ENCODE measurements at places on chromosomes 3 and 15. TPM values are rescaled to one million over a fixed set of nuclear protein-coding genes. Genes with fewer than 3 reads are reported as not detected.

DNA sequence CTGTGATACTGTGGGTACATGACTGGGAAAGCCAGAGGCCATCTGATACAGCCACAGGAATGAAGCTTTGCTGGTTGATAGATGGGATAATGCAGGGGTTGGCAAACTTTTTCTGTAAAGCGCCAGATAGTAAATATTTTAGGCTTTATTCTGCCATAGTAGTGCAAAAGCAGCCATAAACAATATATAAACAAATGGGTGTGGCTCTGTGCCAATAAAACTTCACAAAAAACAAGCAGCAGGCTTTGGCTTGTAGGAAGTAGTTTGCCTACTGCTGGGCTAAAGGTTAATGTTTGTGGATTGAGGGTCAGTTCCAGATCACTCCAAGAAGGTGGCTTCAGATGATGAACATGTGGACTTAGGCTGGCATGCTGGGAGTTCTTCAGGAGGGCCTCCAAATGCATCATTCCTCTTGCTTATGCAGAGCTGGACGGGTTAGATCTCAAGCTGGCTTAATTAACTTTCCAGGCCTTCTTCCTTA lies 305.7 kb downstream of the RPLP1 start:
- peaks cover 90% of the 10 kb centered on the region for H3K4me1 ChIP-seq
- H3K27me3 ChIP-seq = no peaks in the 10 kb centered on the region
- H3K4me3 ChIP-seq = peak overlapping the region; percentile 32
- no peaks in the 10 kb centered on the region for H3K36me3 ChIP-seq
- H3K27ac ChIP-seq = no peak overlapping the region

SLC6A11 gene
- total RNA-seq = not detected

DNA sequence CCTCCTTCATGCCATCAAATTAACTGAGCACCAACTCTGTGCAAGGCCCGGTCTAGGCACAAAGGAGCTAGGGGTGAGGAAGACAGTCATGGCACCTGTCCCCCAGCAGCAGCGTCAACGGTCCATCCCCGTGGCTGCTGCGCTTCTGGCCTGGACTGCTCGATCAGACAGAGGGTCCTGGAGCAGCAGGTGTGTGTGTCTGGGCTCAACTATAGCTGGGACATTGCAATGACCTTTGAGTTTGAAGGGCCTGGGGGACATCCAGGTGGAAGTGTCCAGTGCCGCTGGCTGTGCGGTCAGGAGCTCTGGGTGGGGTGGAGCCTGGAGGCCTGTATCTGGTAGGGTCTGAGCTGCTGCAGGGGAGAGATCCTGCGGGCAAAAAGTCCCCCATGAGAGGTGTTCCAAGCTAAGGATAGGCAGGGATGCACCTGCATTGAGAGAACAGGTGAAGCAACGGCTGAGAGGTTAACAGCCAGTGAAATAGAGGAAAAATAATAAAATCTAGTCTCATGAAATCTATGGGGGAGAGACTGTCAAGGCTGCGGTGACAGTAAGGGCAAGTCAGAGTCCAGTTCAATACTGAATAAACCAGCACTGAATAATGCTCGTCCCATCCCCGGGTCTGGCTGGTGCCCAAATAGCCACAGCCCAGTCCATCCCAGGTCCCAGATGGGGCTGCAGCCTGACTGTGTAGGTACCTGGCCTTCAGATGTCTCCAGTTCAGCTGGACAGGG lies 25.4 kb upstream of the SLC41A3 start:
- H3K27me3 ChIP-seq = no peaks in the 10 kb centered on the region
- H3K27ac ChIP-seq = no peak overlapping the region

DNA sequence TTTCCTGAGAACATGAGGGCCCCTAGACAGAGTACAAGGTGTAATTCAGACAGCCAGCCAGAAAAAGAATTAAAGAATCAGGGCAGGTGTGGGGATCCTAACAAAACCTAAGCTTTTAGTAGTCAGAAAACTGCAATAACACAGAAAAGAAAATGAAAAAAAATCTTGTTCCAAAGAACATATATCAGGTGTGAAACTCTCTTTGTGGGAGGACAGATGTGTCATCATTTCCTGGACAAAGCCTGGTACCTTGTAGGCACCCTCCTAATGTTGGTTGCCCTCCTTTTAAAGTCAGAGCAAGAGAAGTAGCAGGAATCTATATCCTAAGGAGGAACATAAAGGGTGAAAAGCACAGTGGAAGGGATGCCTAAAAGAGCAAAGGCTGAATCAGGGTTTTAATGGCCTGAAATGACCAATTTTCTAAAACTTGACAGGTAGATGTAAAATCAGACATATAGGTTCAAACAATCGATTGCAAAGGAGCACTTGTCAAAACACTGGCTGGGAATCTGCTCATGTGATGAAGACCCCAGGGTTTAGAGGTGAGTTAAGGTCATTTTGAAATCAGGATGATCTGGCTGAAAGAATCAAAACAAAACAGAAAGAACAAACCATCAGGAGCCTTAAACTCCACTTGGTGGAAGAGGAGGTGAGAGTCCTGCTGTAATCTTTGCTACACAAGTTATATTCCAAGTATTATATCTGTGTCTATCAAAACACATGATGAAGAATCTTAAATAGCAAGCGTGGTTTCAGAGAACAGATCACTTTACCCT lies 54.9 kb downstream of the TGFBR2 start:
- peaks cover 100% of the 10 kb centered on the region for H3K4me1 ChIP-seq
- peak overlapping the region; percentile 8 for H3K4me3 ChIP-seq
- DNase-seq = no peak
- no peak overlapping the region for H3K27ac ChIP-seq
- H3K27me3 ChIP-seq = no peaks in the 10 kb centered on the region
- peaks cover 17% of the 10 kb centered on the region for H3K36me3 ChIP-seq

GRCh38 chr15:52164631-52165265 lies 26.4 kb downstream of the GNB5 start:
- DNase-seq = no peak
- H3K4me1 ChIP-seq = peaks cover 7% of the 10 kb centered on the region
- H3K36me3 ChIP-seq = peaks cover 6% of the 10 kb centered on the region
- no peak overlapping the region for H3K27ac ChIP-seq
- H3K27me3 ChIP-seq = no peaks in the 10 kb centered on the region
- no peak overlapping the region for H3K4me3 ChIP-seq

Measured in CD8-positive, alpha-beta memory T cell (primary cell).